Right renal pelvis (tissue), 4 donors: ENCODE measurements at places on chromosomes 1 and 21. TPM values are rescaled to one million over a fixed set of nuclear protein-coding genes. Genes with fewer than 3 reads are reported as not detected.
A peak's percentile ranks its signal among the peaks of the same experiment; 100 is the strongest.

DNA sequence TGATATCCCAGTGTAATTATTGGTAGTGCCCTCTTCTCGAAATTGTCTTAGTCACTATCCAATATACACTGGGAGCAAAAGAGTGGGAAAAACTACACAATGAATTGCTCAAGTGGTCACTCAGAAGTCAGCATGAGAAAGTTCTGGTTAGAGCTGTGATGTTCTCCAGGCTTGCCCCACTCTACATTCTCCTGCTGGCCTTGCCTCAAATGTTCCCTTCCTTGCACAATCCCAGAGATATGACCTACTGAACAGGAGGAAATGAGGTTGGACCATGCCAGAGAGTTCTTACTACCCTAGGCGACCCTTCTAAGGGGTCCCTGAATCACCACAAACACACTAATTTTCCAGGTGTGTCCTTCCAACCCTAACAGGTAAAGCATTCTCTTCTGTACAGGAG, 40.8 kb downstream of the GLUL start:
- no peak for DNase-seq

AKR1A1 gene
- polyA plus RNA-seq = 248 TPM

- DNase-seq = no peak
Observed at GRCh38 chr1:45518910-45519309, 2.8 kb downstream of the PRDX1 start.

DNA sequence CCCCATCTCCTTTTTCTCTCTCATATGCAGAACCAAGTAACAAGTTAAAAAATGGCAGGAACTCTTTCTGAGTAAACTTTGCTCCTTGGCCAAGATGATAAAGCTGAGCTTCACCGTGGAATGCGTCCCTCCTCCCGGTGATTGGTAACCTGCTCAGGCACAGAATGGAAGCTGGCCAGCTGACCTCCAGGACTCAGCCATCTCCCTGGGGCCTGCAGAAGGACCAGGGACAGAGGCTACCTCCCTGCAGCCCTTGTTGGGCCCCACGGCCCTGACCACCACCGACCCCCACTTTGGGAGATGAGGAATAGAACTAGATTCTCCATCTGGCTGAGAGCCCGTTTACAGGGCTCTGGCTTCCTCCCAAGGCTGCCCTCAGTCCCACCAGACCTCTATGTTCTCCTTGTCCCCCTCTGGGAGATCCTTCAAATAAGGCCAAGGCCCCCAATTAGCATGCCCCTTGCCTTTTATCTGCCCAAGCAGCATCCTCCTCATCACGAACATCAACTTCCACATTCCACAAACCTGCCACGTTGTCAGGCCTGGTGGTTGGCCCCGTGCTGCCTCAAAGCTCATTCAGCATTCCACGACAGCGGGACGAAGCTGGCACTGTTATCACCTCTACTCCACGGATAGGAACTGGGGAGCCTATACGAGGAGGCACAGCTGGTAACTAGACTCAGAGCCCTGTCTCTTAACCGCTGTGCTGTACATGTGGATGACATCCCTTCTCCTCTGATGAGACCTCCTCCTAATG, 74.2 kb downstream of the CD34 start:
- no peak for DNase-seq

GRCh38 chr1:68269637-68270430, 37.5 kb upstream of the WLS start:
- DNase-seq = no peak

GRCh38 chr1:22018583-22019559, 17.4 kb downstream of the CELA3A start:
- DNase-seq = no peak

PRDX6 gene
- 349 TPM for polyA plus RNA-seq

- no peak for DNase-seq
Observed at GRCh38 chr1:113253187-113253586, 137.1 kb upstream of the MAGI3 start.

DNA sequence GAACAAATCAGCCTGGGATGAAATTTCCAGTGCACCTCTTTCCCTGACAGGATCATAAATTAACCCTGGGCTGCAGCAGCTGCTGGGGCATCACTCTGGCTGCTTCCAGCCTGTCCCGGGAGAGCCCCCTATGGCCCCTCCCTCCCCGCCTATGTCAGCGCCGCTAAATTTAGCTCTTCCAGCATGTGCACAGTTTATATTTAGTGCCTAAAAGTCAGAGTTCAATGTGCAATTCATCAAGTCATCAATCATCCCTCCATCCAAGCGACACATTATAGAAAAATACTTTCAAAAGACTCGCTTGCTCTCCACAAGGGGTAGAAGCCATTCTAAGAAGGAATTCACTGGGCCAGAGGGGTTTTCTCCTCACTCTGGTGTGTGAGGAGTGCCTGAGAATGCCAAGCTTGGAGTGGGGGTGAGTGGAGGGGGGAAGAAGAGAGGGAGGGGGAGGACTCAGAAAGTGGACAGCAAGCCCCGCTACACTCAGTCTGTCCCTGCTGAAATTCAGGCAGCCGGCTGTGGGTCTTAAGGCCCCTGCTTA, 37.4 kb downstream of the XCL1 start:
- no peak for DNase-seq

OR2AK2 gene
- polyA plus RNA-seq = not detected

DNA sequence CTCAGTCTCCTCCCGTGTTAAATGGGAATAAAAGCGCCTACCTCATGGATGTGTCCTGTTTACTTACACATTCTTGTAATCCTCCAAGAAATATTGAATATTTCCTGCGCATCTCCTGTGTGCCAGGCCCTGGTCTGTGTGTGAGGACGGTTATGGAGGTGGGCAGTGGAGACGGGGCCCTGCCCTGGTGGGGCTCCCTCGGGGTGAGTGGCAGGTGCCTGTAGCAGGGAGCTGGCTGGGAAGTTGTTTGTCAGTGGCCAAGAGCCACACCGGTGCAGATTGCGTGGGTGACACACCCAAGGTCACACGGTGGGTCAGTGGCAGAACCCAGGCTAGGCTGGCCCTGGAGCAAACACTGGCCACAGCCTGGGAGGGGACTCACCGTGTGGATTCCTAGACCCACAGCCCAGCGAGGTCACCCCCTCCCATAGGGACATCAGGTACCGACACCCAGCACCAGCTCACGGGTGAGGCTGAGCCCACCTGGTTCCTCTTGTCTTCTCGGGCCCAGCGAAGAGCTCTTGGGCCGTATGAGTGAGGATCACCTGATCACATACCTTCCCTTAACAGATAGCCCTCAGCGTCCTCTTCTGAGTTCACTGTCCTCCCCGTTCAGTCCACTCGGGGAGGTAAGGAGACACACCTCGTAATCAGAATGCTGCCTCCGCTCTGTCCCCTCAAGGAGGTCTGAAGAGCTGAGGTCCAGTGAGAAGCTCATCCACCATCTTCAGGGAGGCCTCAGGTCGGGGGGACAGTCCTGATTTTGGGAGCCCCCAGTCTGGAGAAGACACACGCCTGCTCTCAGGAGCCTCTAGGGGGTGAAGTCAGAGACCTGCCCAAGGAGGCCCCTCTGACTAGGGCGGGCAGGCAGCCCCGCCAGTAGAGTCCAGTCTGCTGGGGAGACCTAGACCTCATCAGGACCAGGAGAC, 349.6 kb downstream of the MATN1 start:
- DNase-seq = no peak

DNA sequence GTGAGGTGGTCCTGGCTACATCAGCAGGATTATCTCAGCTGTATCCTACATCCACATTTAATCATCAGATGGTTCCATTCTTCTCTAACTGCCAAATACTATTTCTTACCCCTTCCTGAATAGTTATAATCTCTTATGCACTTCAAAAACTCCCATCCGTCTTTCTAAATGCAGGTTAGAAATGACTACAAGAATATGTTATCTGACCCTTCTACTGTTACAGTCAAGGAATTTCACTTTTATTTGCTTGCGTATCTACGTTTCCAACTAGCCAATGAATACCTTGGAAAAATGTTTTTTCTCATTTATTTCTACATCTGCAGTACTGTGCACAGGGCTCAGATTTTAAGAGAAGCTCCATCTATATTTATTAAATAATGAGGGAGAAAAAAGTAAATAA, 709.9 kb downstream of the KCNT2 start:
- DNase-seq = no peak

ACTL8 gene
- not detected for polyA plus RNA-seq

RBP7 gene
- 35.2 TPM for polyA plus RNA-seq

DNA sequence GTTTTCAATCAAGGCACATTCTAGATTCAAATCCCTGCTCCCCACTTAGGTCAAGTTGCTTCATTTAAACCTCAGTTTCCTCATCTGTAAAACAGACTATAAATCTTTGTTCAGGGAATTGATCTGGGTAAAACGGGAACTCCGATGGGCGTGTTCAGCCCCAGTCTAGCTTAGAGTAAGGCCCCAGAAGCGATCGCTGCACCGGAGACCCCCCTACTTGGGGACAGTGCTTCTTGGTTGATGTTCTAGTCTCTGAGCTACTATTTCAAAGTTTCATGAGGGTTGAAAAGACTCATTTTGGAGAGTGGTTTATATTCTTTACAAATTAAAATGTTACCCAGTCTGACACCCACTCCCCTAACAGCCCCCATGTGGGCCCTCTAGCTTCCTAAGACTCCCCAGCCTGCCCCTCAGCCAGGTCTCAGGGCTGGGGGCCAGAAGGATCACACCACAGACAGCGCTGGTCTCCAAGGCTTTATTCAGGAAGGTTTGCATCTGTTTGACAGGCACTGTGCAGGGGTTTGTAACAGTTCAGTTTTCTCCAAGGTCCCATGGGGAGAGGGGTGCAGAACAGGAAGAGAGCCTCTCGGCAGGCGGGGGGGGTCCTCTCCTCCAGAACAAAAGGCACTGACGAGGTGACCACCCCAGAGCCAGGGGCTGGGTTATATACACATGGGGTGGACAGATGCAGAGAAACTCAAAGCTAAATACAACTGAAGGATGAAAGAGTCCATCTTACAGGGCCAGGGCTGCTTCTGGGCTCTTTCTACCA, 82.9 kb downstream of the STUM start:
- DNase-seq = no peak

S100A7 gene
- 0.21 TPM for polyA plus RNA-seq

- peak; percentile 43 for DNase-seq
Observed at GRCh38 chr1:157580179-157580827, 17.6 kb downstream of the FCRL4 start.

ARHGAP30 gene
- polyA plus RNA-seq = 2.3 TPM

CD48 gene
- 1.8 TPM for polyA plus RNA-seq

NEGR1 gene
- polyA plus RNA-seq = 5.2 TPM

NBPF6 gene
- not detected for polyA plus RNA-seq

- no peak for DNase-seq
Observed at GRCh38 chr1:188958461-188959115, 1519.1 kb downstream of the BRINP3 start.

SLAMF1 gene
- 0.10 TPM for polyA plus RNA-seq

DNA sequence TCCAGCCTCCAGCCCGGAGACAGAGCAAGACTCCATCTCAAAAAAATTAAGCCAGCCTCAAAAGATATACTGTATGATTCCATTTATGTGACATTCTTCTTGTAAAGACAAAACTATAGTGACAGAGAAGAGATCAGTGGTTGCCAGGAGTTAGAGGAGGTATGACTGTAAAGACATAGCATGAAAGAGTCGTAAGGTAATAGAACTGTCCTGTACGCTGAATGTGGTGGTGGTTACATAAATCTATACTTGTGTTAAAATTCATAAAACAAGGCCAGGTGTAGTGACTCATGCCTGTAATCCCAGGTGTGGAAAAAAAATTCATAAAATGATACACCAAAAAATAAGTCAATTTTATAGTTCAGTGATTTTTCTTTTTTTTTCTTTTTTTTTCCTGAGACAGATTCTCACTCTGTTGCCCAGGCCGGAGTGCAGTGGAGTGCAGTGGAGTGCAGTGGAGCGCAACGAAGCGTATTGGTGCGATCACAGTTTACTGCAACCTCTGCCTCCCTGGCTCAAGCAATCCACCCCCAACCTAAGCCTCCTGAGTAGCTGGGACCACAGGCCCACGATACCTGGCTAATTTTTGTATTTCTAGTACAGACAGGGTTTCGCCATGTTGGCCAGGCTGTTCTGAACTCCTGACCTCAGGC, 84.9 kb upstream of the CXADR start:
- DNase-seq = no peak

PRKCZ gene
- 33.4 TPM for polyA plus RNA-seq

PSMB2 gene
- 83.1 TPM for polyA plus RNA-seq

DNA sequence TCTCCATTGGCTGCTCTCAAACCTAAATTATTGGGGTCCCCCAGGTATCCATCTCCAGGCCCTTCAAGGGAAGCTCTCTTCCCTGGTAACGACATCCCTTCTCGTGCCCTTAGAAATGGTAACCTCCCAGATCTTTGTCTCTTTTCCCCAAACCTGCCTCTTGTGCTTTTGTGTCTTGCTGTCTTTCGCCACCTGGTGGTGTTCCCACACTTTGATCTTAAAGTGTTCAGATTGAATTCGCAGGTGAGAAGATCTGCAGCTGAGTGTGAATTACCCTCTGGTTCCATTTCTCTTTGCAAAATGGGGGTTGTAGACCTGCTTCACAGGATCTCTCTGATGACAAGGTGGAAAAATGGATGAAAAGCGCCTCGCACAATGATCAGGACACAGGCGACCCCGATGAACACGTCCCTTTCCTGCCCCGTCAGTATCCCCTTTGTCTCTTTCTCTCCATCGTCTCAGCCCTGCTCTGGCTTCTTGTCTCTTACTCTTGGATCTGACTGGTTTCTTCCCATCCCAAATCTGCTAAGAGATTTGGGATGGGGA, 53.1 kb downstream of the DOP1B start:
- DNase-seq = peak; percentile 41

GRCh38 chr1:85342207-85342606, 65.8 kb upstream of the BCL10 start:
- DNase-seq = no peak

UBE2U gene
- not detected for polyA plus RNA-seq

DNA sequence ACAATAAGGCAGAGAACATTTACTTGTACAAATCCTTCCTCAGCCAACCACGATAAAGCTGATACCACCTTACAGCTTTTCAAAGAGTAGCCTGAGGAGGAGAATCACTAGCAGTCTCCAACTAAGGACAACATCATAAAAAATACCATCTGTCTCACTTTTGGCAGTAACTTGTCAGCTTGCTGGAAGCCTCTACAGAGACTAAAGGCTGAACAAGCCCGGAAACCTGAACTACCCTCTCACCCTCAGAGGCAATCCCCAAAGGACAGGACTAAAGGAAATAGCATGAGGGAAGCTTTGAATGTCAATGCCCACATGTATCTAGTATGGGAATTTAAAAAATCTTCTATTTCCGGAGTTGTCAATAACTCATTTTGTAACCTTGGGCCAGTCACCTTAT, 10.6 kb downstream of the SRSF4 start:
- DNase-seq = no peak

DNA sequence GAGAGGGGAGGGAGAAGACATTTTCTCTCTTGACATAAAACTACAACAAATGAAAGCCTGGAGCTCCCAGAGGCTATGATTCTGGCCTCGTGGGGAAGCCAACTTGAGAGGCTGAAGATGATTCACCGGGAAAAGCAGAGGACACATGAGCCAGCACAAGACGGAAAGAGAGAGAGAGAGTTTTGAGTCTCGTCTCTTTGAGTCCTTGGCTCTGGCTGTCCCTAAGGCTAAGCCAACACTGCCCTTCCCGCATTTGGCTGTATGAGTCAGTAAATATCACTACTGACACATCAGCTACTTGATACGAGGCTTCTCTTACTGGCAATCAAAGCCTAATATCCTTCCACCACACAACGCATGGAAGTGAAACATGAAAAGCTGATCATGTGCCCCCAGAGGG, 95.5 kb downstream of the GRIK3 start:
- DNase-seq = no peak

GRCh38 chr1:2945821-2946231, 75.4 kb upstream of the ACTRT2 start:
- DNase-seq = no peak

GRCh38 chr1:56326056-56326455, 253.3 kb downstream of the PLPP3 start:
- DNase-seq = no peak
